ENCODE measurements at places on chromosomes 4 and X.
A peak's percentile ranks its signal among the peaks of the same experiment; 100 is the strongest.

DNA sequence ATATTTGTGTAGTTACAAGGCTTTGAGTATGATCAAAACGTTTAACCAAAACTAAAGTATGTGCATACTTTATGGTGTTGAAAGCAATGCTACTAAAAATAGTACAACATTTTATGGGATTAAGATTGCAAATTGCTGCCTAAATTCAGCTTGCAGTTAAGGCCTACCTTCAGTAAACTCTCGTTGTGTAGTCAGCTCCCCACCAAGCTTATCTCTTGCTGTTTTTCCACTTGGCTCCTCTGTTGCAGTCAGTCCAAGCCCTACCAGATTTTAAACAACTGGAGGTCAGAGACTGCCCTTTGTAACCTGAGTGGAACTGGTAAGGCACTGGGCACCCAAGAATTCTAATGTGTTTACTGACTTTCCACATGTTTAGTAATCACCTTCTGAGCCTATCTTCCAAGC is 25.7 kb downstream of the AFF1 start:
- peak; percentile 71 for DNase-seq

DNA sequence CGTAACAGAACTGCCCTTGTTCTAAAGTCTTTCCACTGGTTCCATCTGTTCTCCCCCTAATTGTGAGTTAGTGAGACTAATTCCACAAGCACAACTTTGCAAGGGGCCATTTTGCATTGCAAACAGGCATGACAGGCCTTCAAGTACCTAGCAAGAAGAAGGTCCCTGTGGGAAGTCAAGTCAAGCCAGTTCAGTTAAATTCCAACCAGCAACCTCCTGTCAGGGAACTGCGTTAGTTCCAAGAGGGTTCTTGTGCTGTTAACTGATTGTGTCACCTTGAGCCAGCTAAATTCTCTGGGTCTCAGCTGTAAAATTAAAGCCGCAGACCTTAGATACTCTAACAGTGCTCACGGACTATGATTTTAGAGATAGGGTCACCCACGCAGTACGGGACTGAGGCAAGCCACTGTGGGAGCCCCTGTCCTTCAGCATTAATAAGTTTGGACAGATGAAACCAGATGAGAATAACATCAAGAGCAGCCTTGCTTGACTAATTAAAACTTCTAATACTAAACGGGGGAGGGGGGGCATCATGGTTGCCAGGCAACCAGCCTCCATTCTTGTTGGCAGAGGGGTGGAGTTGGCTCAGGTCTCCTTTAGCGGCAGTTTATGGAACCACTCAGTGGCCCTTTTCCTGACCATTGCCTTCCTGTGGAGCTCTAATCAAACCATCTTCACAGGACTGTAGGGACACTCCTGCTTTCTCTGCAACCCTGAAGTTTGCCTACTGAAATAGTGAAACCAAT is 24.1 kb upstream of the TMEM150C start:
- peak; percentile 15 for DNase-seq

GRCh38 chrX:36543499-36543898 is 464.7 kb upstream of the FAM47C start:
- no peak for DNase-seq

- DNase-seq, result peak; percentile 88
These were observed at the start of gene ADAMTS3 for GRCh38 chr4:72568959-72569718. ADAMTS3 (minus strand) TSS chr4:72569221; CDS start chr4:72568762, 459 bp downstream.

- no peak for DNase-seq
These were observed 379.0 kb upstream of the RASGEF1B start for GRCh38 chr4:81850701-81851100.

All from hematopoietic multipotent progenitor cell treated with erythropoietin and hydrocortisone succinate and interleukin-3 and kit ligand, for 6 days (in vitro differentiated cells).